ENCODE measurements at places on chromosomes 5 and 9.

DNA sequence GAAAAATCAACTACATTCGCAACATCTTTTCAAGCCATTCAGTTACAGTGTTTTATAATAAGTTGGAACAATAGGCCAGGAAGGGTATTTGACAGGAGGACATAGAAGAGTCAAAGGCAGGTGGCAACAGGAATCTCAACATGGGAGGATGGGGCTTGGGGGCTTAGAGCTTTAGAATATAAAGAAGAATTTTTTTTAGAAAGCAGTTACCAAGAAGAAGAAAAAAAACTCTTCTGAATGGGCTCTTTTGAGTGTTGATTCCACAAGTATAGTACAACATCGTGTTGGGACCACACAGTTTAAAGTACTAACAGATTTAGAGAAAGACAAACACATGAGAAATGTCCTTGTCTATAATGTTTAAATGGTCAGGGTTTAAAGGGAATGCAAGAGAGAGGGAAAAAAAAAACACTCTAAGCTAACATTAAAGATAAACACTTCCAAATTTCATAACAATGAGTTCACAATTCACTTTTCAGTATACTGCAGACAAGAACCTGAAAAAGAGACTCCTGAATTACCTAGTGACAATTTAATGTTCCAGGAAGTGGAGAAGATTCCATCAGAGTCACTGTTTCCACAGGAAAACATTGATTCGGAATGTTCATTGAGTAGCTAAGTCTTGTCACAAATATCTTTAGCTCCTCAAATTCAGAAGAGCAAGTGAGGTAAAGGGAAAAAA is 282.3 kb downstream of the DEPDC1B start:
- DNase-seq: no peak

- DNase-seq: no peak
These were observed 59.0 kb downstream of the USP20 start for GRCh38 chr9:129894120-129894823.

DNA sequence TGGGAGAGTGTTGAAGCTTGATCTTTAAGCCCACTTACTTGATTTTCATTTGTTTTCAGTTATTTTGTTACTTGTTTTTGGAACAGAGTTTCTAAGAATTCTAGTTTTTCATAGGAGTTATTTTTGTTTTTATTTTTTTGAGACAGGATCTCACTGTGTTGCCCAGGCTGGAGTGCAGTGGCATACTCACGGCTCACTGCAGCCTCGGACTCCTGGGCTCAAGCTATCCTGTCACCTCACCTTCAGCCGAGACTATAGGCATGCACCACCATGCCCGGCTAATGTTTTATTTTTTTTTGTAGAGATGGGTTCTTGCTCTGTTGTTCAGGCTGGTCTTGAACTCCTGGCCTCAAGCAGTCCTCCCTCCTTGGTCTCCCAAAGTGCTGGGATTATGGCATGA is 6.3 kb downstream of the ERBIN start:
- no peak for DNase-seq

DNA sequence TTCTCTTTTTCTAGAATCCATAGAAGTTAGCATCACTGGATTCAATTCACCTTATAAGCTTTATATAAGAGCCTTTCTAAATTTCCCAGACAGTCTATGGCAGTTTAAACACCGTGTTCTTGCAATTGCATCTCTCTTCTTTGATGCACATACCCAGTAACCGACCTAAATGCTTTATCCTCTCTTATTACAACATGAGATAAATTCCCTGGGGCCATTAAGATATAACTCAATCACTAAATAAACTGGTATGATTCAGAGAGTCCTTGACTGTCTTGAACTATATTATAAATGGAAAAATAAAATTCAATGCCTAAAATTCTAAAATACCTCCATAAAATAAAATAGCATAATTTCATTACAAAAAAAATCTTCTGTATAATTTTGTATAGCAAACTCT is 98.1 kb downstream of the DIRAS2 start:
- DNase-seq: no peak

DNA sequence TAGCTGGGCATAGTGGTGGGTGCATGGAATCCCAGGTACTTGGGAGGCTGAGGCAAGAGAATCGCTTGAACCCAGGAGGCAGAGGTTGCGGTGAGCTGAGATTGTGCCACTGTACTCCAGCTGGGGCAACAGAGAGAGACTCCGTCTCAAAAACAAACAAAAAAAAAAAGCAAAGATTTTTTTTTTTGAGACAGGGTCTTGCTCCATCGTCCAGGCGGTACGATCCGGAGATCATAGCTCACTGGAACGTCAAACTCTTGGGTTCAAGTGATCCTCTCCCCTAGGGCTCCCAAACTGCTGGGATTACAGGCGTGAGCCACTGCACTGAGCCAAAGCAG is 37.6 kb downstream of the ABCA1 start:
- no peak for DNase-seq

DNA sequence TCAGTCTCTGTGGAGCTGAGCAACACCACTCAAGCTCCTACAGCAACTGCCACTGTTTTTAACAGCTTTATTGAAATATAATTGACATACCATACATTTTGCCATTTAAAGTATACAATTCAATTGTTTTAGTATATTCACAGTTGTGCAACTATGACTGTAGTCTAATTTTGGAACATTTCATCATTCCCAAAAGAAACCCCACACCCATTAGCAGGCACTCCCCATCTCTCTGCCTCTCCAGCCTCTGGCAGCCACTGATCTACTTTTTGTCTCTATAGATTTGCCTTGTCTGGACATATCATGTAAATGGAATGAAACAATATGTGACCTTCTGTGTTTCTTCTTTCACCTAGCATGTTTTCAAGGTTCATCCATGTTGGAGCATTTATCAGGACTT is 43.5 kb downstream of the RUSC2 start:
- no peak for DNase-seq

DNA sequence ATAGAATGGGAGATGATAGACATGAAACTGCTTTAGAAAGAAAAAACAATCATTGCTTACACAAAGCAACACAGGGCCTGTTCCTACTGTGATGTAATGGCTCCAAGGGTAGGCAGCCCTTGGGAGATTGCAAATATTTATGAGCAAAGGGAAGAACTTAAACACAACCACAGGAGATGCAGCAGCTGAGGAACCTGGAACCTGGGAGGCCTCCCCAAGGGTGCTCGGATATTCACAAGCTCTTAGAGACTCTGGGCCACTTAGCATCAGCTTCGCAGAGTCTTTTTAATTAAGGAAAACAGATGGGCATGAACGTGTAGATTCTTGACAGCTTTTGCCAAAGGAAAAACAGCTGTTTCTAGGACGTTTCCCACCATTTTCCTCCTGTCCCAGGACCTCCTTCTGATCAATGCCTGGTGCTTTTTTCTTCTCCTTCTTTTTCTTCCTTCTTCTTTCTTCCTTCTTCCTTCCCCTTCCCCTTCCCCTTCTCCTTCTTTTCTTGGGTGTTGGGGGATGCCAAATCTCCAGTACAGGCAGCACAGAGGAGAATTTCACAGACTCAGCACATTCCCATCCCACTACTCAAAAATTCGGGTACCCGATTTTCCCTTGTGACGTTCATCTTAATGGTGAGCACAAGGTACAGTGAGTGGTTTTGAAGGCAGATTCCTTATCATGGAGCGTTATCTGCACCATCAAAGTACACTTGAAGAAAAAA is 28.1 kb upstream of the TCF7 start:
- no peak for DNase-seq

DNA sequence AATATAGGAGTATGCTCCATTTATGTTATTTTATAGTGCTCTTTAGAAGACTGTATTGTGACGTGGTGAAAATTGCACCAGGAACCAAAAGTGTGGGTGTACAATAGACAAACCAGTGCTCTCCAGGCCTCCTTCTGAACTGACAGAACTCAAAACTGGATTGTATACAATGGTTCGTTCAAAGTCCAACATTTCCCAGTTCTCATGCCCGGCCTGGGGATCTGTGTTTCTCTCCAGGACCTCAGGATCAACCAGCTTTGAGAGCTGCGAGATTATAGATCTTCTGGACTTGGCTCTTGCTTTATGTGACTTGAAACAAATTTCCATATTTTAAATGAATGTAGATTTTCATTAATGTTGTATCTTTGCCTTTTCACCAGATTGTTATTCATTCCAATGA is 60.8 kb upstream of the CER1 start:
- no peak for DNase-seq

GRCh38 chr9:4799033-4799430 is 6.3 kb downstream of the RCL1 start:
- no peak for DNase-seq

DNA sequence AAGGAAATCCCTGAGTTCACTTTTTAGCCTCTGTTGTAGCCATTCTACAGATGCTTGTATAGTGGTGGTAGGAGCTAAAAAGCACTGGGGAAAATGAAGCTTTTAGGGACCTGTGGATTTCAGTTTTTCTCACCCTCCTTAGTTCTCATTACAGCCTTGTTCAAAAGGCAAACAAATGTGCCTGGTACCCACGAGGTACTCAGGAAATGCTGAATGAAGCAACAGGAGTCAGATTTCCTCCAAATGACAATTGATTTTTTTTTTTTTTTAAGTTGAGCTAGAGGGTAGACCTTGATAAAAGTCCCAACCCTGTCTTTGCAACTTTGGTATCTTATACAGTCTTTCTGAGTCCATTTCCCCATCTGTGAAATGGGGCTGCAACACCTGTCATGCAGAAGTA is 21.3 kb upstream of the TMOD1 start:
- no peak for DNase-seq

- peak; percentile 75 for DNase-seq
These were observed 1.0 kb upstream of the EFNA5 start for GRCh38 chr5:107671742-107672210.

GRCh38 chr9:91207397-91207728 is 154.4 kb downstream of the AUH start:
- DNase-seq: no peak

GRCh38 chr9:136882109-136882946 is 4.0 kb upstream of the TRAF2 start:
- DNase-seq: no peak

GRCh38 chr5:83059341-83059740 is 17.9 kb downstream of the TMEM167A start:
- no peak for DNase-seq

DNA sequence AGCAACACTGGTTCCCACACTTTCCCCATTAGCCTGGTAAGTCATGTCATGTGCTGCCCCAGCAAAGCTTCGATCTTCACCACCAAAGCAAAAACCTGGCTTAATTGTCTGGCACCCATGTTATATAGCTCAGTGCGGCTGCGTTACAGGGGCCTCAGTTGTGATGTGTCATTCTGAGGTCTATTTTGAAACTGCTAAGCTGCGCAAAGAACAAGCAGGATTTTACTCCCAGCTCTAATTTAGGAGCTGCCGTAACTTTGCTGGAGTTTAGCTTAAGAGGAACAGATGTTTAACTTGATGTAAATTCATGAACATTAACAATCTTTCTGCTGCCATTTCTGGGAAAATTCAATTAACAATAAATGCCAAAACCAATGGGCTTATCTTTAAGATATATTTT is 274.1 kb downstream of the HSPA4 start:
- no peak for DNase-seq

DNA sequence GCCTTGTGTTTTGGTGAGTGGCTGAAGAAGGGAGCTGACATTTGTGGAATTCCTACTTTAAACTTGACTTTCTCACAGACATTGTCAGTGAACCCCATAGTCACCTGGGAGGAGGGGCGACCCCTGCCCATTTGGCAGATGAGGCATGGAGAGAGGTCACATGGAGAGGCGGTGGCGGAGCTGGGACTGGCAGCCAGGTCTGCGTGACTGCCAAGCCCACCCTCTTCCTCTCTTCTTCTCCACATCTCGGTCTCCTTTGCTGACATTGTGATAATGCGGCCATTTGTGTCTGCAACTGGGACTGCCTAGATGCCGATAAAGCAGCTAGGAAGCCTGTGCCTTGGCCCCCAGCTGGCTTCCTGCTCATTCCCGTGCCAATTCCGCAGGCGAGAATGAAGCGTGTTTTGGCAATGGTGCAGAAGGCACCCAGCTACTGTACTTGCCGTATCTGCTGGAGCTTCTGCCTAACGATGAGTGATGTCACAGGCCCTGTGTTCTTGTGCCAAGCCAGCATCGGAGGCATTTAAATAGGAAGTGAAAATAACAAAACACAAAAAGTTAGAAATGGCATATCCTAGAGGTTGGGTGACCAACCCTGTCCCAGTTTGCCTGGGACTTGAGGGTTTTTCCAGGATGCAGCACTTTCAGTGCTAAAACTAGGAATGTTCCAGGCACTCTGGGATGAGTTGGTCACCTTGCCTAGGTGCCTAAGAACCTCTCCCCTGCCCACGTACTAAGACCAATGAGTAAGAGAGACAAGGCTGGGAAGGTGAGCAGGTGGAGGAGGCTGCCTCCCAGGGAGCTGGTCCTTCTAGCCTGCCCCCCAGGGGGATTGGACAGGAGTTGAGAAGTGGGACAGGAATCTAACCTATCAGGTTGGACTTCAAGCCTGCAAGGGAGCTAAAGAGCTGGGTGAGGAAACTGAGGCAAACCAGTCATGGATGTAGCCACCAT is 23.6 kb downstream of the OLFML2A start:
- DNase-seq: no peak

DNA sequence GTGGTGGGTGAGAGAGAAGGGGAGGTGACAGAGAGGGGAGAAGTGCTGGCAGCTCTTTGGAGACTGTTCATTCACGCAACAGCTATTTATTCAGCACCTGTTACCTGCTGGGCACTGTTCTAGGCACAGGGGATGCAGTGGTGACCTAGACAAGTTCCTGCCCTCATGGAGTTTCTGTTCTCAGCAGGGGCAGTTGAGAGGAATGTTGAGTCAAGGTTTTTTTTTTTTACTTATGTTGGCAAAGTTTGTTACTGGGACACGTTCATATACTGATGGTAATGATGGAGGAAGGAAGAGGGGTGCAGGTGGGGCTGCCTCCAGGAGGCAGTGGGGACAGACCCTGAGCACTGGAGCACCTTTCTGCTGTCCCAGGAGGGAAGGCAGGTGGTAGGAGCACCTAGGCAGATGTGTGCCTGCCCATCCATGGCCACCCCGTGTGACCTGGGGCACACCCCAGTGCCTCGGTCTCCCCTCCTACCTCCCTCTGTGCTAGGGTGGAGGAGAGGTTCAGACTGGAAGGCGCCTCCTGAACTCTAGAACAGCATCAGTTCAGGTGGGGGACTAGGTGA is 49.4 kb upstream of the SLC25A51 start:
- no peak for DNase-seq

- DNase-seq: no peak
These were observed 52.3 kb downstream of the WDR36 start for GRCh38 chr5:111144352-111144930.

- DNase-seq: no peak
These were observed 3.2 kb downstream of the TOR4A start for GRCh38 chr9:137280474-137281344.

GRCh38 chr9:36136272-36136893 is at the start of gene GLIPR2:
Gene GLIPR2 (plus strand): TSS chr9:36136733. CDS start chr9:36136779, 46 bp downstream.
- DNase-seq: peak; percentile 62

- DNase-seq: no peak
These were observed 230.9 kb upstream of the ANKRD55 start for GRCh38 chr5:56463944-56464571.

DNA sequence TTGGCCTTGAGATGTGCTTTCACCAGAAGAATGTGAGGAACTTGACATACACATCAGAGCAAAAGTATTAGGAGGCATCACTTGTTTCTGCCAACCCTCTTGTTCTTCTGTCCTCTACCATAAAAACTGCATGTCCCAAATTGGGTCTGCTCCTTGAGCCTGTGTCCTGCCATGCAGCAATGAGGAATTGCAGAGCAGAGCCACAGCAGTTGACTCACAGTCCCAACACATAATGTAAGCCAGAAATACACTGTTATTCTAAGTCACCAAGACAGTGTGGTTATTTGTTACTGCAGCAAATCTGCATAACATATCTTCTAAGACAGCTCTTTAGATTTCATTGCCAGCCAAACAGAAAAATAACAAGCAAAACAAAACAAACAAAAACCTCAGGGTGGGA is 598.2 kb downstream of the PRELID2 start:
- DNase-seq: no peak

- DNase-seq: peak; percentile 70
These were observed at the start of gene MGAT4B for GRCh38 chr5:179806250-179807048. Gene MGAT4B (minus strand): TSS chr5:179806866. CDS start chr5:179806583, 283 bp downstream.
